ENCODE measurements at places on chromosomes 4 and X.

DNA sequence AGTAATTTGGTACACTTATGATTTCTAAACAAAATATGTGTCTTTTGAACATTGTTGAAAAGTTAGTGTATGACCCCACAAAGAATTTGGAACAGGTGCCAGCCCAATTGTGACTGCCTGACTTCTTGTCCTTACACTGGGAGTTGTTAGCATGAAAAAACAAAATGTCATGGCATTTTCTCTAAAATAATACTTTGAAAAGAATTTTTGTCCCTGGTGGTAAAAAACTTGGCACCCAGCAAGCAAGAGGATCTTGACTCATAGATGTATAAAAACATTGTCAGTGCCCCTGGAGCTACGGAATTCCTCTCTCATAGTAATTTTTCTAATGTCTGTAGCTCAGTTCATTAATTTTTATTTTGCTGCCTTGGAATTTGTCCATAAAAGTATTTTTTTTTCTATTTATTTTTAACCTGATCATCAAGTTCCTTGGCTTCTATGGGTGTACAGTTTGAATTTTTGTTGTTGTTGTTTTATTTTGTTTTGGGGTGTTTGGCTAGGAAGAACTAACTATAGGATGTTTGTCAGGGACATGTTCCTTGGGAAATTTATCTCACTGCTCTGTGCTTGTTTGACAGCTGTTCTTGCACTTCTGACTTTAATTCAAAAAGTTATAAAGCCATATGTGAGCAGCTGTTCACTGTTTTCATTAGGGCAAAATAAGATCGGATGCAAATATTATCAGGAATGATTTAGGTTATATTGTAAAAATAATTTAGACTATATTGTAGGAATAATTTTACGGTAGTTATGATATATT, 95.4 kb upstream of the NUDT6 start:
- no peak for DNase-seq

DNA sequence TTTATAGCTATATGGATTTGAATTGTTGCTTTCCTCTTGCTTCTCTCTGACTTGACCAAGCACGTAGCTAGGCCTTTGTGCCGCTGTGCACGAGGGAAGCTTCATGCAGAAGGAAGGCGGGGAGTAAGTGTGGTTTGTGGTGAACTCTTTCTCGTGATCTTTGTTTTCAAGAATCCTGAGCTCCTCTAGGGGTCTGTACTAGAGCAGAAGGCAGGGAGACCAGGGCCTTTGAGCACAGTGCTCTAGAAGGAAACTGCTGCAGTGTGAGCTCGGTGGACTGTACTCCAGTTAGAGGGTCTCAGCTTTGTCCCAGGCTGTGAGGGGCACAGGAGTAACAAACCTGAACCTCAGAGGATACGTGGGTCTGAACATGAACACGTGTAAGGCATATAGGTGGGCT, 49.0 kb downstream of the AGA start:
- no peak for DNase-seq

DNA sequence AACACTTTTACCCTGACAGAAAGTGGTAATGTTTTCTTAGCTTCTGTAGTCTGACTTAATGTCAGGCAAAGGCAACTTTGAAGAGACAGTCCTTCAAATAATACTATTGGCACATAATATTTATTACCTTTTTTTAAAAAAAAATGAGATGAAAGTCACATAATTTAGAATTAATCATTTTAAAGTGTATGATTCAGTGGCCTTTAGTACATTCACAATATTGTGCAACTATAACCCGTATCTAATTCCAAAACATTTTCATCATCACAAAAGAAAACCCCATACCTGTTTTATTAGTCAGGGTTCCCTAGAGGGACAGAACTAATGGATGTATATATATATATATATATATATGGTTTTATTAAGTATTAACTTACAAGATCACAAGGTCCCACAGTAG, 94.8 kb upstream of the TEX13A start:
- no peak for DNase-seq

- DNase-seq = no peak
These were observed 63.0 kb upstream of the ENPP6 start for GRCh38 chr4:184280591-184281071.

GRCh38 chrX:5617666-5618065, 611.0 kb downstream of the NLGN4X start:
- no peak for DNase-seq

Measured in body of pancreas (tissue), 4 donors.